ENCODE measurements at places on chromosomes 6 and 20. TPM values are rescaled to one million over a fixed set of nuclear protein-coding genes. Genes with fewer than 3 reads are reported as not detected.

Gene CFAP206
- 3.1 TPM for total RNA-seq

Gene FAM83B
- total RNA-seq, result 2.0 TPM

Gene TFAP2D
- total RNA-seq, result not detected

Gene GRIK2
- total RNA-seq, result 0.24 TPM

Gene CLPSL1
- not detected for total RNA-seq

Gene C6orf132
- total RNA-seq, result 20.3 TPM

Gene PROCR
- total RNA-seq, result 25.6 TPM

Gene SLC17A2
- total RNA-seq, result not detected

Measured in left lung (tissue), 14 donors.